Uterus (tissue), 4 donors: ENCODE measurements at places on chromosomes 6 and 20. TPM values are rescaled to one million over a fixed set of nuclear protein-coding genes. Genes with fewer than 3 reads are reported as not detected.

The FKBP1C gene
- not detected for total RNA-seq

The MAS1 gene
- under 0.01 TPM for total RNA-seq

The IRF4 gene
- total RNA-seq, result not detected

The SMIM26 gene
- total RNA-seq, result 92.0 TPM

The SPTLC3 gene
- total RNA-seq, result 5.2 TPM

The OR2H1 gene
- total RNA-seq, result not detected

The AKAP12 gene
- 81.1 TPM for total RNA-seq

The RBM24 gene
- total RNA-seq, result 15.0 TPM

The BMP2 gene
- 2.8 TPM for total RNA-seq

DNA sequence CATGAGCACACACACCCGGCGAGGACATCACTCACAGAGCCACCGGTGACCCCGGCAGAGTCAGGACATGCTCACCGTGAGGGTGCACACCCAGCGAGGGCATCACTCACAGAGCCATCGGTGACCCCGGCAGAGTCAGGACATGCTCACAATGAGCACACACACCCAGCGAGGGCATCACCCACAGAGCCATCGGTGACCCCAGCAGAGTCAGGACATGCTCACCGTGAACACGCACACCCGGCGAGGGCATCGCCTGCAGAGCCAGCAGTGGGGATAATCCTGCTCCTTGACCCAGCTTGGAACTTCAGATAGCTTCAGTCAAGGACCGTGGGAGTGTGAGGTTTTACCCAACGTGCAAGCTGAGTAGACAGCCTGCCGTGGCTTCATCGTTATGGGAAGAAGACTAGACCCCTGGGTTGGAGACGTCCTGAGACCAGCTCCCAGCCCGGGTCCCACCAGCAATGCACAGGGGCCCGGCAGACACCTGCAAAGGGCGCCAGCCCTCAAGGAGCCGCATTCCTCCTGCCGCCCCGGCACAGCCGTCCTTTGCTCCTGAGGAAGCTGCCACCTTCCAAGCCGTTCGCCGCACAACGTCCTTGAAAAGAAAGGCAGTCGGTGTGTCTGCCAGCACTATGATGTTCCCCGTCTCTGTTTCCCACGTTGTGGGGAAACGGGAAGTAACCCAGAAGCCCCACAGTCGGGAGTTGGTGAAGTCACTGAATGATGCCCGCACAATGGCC lies 192.3 kb downstream of the DLL1 start:
- peak; percentile 8 for DNase-seq

DNA sequence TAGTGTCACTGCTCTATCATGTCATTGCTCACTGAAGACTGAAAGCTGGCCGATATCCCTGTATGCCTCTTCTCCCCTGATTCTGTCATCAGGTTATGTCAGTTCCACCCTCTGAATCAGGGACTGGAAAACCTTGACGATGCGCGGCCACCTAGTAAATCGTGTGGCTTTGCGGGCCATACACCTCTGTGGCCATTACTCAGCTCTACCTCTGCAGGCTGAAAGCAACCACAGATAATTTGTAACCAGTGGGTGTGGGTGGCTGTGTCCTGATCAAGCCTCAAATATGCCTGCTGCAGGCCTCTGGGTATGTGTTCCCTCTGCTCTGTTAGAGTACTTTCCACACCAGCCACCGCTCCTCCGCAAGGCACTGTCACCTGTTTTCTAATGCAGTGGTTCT lies 105.2 kb downstream of the GMPR start:
- DNase-seq, result no peak

DNA sequence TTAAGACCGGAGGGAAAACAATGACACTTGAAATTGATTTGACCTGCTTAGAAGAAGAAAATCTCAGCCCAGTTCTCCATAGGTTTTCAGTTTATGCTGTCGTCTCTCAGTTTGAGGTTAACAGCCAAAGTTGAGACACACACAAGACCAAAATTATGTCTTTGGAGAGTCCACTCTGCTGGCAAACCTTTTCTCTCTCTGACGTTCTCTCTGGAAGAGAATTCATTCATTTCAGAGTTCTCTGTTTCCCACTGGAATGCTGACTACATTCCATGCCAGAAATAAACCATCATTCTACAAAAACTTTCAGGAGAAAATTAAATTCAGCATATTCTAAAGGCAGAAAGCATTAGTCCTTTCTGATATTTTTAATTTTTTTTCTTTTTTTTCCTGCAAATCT lies 155.2 kb downstream of the TFAP2A start:
- no peak for DNase-seq

- DNase-seq, result no peak
These were observed 534.4 kb upstream of the CHD6 start for GRCh38 chr20:42152575-42152974.

DNA sequence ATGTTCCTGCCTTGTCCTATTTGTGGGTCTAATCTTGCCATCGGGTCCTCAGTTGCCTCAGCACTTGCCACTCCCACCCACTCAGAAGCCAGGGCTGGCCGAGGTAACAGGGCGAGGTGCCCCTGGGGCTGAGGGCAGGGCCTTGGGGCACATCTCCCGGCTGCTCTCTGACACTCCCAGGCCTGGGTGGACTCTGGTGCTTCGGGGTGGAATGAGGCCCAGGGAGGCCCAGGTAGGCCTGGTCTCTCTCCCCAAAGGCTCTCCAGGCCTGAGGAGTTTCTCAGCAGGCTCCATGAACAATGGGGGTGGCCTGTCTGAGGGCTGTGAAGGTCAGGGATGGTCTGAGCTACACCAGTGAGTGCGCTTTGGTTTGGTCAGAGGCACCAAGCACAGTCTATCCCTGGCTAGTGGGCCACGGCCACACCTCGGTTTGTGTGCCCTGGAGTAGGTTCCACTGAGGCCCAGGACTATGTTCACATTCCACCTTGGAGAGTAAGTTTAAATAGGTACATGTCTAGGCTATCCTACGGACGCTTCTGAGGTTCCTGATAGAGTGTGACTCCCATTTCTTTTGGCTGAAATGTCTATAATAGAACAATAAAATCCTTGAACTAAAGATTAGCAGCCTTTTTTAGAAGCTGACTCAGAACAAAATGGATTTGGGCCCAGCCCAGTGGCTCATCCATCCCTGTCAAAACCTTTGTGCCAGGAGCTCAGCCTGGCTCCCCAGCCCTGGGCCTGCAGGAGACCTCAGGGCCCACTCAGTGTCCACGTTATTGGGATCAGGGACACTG lies 78.8 kb downstream of the SLC24A3 start:
- DNase-seq, result no peak

GRCh38 chr6:30804333-30804732 lies 60.0 kb upstream of the IER3 start:
- no peak for DNase-seq

DNA sequence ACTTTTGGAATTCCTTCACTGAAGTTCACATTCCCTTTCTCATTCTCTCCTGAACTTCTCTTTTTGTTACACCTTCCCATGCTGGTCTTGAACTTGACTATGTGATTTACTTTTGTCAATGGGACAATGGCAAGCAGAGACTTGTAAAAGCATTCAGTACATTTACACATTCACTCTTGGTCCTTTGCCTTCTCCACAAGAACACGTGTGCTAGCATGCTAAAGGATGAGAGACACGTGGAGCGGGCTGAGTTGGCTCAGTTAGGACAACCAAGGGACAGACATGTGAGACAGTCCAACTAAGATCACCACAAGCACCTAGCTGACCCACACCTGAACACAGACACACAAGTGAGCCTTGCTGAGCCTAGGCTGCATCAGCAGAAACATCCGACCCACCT lies 91.3 kb upstream of the PAK5 start:
- DNase-seq, result no peak

DNA sequence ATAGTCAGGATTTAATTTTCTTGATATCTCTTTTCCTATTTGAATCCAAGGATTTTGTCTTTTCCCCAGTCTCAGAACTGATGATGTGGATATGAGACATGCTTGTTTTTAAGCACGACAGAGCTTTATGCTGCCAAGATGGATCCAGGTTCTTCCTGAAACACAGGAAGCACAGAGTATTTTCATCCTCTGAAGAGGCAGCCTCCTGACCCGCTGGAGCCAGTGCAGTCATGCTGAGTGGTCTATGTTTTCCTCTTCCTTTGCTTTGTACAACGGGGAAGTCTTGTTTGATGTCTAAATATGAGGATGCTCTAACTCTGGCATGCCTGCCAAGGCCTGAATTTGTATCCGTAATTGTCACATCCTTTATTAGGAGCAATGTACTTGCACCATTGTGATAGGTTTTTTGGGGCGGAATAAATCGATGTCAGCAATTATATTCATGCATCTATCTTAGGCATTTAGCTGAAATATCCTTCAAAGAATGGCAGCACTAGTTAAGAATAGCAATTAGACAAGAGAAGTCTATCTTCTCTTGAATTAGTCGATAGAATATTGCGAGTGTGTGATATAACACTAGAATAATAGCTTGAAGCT lies 407.1 kb upstream of the JAG1 start:
- peak; percentile 51 for DNase-seq

DNA sequence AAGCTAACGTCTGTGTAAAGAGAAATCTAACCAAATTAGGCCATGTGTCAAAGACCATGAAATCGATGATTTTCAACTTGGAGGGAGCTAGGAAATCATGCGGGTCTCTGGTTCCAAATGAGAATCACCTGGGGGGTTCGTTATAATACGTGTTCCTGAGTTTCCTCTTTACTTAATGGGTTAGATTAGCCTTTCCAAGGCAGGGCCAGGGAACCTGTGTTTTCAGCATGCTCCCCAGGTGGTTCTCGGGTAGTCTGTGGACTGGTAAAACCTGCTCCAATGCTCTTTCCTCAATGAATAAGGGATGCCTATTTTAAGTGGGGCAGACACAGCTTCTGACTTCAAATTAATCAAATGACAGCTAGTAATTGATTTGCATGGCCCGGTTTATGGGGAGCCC lies 965 bp upstream of the HLA-DOA start:
- no peak for DNase-seq

GRCh38 chr6:32954986-32955802 lies 2.3 kb upstream of the HLA-DMA start:
- DNase-seq, result no peak

DNA sequence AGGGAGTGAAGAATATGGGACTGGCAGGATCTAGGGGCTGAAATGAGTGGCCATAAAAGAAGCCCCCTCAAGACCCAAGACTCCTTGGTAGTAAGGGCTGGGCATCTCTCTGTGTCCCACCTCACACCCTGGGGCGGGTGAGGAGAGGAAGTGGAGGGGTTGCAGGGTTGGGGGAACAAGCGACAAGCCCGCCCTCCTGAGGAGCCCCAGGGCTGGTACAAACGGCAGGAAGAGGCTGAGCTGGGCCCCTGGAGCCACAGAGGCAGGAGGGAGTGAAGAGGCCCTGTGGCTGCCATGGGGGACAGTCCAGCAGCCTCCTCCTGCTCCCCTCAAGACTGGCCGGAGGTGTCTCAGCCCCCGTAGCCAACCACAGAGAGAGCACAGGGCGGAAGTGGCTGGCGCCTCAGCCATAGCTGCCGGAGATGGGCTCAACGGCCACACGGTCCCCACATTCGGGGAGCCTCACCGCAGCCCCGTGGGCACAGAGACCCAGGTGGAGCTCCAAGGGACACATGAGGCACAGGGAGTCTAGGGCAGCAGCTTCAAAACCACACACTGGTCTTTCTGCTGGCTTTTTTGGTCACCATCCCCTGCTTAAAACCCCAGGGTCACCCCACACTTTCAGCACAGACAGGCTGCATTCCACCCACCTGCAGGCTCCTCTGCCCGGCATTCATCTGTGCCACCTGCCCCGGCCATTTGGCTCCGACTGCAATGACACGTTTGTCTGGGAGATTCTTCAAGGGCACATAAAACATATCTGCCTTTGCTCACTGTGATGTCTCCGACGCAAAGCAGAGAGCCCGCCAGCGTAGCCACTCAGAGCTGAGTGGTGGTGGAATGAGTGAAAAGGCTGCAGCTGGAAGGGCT lies 524 bp downstream of the C20orf203 start:
- no peak for DNase-seq

DNA sequence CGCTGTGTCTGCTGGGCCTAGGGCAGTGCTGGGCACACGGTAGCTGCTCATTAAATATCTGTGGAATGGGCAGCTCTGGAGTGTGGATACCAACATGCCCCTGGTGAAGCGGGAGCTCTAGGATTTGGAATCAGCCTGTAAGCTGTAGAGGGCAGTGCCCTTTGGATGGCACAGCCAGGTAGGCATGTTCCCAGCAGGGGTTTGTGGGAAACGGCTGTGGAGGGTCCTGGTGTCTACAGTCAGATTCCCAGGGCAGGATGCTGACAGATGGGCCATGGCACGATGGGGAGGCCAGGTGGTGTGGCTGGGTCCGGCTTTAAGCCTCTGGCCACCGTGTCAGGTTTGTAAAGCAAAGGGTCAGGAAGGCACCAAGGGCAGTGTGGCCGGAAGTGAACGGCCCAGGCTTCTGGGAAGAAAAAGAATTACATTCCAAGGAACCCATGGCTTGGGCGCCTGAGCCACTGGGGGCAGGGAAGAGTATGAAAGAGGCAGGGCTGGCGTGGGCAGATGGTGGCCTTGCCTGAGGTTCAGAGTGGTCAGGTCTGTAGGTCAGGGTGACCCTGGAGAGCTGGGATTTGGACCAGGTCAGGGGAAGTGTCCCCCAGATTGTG lies 44.8 kb downstream of the UBE2V1 start:
- DNase-seq, result no peak

DNA sequence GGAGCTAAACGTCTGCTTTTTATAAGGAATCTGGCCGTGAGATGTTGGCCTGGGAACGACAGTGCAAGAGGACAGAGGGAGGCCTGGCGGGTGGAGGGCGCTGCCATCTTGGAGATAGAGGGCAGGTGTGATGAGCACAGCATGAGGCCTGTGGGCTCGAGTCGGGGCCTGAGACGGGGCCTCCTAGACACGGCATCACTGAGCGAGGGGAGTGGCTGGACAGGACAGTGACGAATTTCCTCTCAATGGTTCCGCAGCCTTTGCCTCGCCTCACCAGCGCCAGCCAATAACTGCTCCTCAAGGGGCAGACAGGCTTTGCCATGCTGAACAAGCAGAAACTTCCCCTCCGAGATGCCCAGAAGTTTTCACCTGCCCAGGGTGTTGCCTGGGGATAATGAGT lies 376.7 kb downstream of the THBS2 start:
- DNase-seq, result no peak

- no peak for DNase-seq
These were observed 6.9 kb downstream of the PSMF1 start for GRCh38 chr20:1125277-1125676.

DNA sequence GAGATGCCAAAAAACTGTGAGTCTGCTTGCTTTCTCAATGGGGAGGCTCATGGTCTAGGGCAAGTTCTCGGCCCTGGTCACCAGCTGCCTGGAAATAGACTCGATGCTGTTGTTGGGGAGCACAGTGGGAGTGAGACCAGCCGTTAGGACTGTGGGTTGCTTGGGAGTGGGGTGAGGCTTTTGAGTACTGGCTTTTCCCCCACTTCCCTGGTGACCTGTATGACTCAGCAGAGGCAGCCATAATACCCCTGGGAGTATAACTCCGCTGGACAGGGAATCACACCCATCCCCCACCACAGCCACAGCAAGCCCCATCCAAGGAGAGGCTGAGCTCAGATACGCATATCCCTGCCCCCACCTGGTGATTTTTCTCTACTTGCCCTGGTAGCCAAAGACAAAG lies 48.9 kb upstream of the OGFRL1 start:
- DNase-seq, result no peak
